ENCODE measurements at places on chromosomes 6 and 20.

GRCh38 chr6:158175111-158175510 is 7.0 kb downstream of the GTF2H5 start:
- no peak for DNase-seq

DNA sequence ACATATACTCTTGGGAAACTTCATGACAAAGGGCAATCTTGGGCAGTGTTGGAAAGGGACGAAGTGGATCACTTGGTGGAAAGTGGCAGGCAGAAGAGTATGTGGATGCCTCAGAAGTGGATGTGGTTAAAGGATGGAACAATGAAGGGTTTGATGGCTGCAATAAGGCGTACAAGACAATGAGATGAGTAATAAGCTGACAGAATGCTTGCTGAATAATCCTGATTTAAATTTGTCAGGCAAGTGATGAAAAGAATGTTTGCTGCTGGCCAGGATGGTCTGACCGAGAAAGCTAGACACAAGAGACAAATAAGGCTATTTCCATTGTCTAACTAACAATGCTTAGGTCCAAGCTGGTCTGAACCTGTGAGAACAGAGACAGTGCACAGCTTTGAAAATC is 61.6 kb upstream of the CEP85L start:
- no peak for DNase-seq

DNA sequence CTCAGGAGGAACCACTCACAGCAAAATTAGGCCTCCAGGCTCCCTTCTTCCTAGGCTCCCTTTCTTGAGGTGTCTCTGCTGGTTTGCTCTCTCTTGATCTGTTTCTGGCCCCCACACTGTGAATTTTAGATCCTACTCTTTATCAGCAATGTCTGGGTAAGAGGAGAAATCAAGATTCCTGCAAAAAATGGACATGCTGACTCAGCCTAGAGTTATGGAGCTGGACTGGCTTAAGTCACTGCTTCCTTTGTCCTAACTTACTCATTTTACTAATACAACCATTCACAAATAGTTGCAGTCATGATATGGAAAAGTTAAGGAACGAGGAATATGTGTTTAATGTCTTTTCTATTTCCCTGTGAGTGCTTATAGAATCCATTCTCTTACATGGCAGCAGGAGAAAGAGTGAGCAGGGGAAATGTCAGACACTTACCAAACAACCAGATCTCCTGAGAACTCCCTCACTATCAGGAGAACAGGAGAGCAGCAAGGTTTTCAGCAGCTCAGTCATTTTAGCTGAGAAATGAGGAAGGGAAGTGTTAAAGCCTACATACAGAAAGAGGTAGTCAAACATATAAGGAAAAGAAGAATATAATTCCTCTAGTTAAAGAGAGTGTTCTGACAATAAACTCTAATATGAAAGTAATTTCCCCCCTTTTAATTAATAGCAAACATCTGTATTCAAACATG is 160.8 kb downstream of the PDE7B start:
- no peak for DNase-seq

- DNase-seq: no peak
Measured at GRCh38 chr6:161218222-161218621, 55.6 kb downstream of the AGPAT4 start.

All from spinal cord (tissue), 10 donors.